Astrocyte (in vitro differentiated cells and primary cell): ENCODE measurements at places on chromosomes 5 and 9.
A peak's percentile ranks its signal among the peaks of the same experiment; 100 is the strongest.

DNA sequence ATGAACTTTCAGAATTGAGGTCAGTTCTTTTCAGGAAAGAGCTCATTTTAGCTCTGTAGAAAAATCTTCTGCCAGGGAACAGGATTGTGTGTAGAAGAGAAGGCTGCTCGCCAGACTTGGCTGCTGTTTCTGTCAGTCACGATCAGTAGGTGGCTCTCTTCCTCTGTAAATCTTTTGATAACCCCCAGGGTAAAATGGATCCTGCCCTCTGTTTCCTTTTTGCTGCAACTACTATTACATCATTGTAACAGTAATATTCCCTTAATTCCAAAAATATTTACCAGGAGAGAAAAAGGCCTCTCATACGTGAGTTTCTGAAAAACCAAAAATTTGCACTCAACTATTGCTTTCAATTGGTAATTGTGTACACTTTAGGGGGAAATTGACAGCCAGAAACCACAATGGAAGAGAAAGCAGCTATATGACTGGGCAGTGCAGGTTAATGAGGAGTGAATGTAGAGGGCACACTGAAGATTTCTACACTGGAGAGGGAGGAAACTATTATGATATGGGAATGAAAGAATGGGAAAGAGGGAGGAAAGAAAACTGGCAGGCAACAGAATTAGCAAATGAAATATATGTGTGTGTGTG is 12.3 kb downstream of the IFNA21 start:
- peak; percentile 11 for DNase-seq

DNA sequence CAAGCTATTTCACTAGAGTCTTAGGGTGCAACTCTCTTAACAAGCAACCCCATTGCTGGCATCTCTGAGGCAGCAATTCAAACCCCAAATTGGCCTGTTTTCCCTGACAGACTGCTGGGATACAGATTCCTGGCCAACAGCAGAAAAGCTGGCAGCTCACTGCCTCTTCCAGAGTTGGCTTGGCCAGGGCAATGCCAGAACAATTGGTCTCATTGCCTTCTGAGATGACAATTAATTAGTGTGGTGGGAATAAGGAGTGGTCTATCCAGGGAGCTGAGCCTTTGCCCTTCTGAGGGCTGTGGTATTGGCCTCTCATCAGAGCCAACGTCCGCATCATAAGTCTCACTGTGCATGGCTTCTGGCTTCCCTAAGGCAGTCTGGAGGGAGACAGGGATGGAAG is 183.2 kb downstream of the GNAQ start:
- peak; percentile 57 for DNase-seq

DNA sequence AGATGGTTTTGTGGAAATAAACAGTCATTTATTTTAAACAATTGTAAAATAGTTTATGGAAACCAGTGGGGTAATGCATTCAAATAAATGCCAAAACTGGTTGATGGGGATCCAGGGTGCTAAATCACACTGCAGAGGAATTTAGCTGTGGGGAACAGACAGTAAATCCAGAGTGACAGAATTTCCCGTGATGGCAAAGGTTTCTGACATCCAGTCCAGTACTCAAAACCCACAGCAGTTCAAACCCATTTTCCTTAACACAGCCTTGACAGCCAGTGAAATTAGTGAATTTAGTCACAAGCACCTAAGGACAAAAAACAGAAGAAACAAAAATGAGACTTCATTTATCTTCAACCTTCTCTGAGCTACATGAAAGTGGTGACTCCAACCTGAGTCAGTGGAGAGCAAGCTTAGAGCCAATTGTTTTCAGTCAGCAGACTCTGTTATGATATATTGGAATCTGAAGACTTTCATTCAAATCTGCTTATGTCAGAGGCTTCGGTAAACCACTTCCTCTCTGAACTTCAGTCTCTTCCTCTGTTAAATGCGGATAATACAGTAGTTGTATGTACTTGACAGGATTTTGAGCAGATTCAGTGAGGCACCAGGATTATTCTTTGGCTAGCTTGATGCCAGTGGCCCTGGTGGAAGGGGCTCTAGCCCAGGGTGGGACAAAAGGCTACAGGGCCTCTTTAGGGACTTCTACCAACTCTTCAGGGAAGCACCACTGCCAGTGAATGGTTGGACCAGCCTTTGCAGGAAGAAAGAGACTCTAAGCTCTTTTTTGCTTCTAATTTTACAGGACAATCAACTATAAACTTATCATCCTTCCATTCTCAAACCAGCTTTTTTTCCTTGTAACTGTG is 185.3 kb downstream of the MAPKAP1 start:
- DNase-seq: peak; percentile 99

GRCh38 chr9:121684381-121685145 is 33.1 kb downstream of the DAB2IP start:
- DNase-seq: no peak

GRCh38 chr9:125902214-125902613 is 155.0 kb downstream of the PBX3 start:
- peak; percentile 53 for DNase-seq
